ENCODE measurements at places on chromosomes 7 and 10. TPM values are rescaled to one million over a fixed set of nuclear protein-coding genes. Genes with fewer than 3 reads are reported as not detected.

Gene NCF1
- not detected for total RNA-seq

Gene AGR3
- total RNA-seq = not detected

Gene SORBS1
- total RNA-seq = 1.1 TPM

Gene PIK3CG
- 17.3 TPM for total RNA-seq

Gene ELFN1
- 0.65 TPM for total RNA-seq

Gene FXYD4
- not detected for total RNA-seq

Measured in vein endothelial cell (primary cell).